Stimulated activated CD4-positive, alpha-beta T cell treated with anti-CD3 and anti-CD28 coated beads, Interleukin-4, amount 100 ng/mL, for 24 hours (primary cell): ENCODE measurements at places on chromosomes 4 and X.

GRCh38 chr4:1784395-1784788 lies 8.7 kb upstream of the FGFR3 start:
- DNase-seq, result no peak

DNA sequence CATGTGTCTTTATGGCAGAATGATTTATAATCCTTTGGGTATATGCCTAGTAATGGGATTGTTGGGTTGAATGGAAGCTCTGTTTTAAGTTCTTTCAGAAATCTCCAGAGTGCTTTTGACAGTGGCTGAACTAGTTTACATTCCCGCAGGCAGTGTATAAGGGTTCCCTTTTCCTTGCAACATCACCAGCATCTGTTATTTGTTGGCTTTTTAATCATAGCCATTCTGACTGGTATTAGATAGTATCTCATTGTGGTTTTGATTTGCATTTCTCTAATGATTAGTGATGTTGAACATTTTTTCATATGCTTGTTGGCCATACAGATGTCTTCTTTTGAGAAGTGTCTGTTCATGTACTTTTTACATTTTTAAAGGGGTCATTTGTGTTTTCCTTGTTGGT lies 129.8 kb downstream of the TBCK start:
- no peak for DNase-seq

GRCh38 chr4:79609817-79610216 lies 201.8 kb upstream of the GK2 start:
- DNase-seq, result no peak

- DNase-seq, result no peak
Measured at GRCh38 chr4:6682862-6683590, 10.7 kb upstream of the S100P start.

DNA sequence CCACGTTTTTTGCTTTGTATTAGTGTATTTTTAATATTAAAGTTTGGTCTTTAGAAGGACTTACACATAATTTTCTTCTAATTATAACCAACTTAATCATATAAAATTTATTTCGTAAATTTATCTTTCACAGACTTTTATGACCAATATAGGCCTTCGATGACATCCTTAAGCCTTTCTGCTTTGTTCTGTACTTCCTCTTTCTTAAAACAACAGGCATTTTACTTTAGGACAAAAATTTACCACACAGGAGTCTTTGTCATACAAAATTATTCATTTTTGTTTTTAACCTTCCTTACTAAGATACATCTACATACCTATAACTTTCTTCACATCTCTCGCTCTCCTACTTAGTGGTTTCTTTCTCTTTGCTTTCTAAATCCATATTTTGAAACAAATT lies 56.3 kb downstream of the RGS12 start:
- DNase-seq, result no peak

DNA sequence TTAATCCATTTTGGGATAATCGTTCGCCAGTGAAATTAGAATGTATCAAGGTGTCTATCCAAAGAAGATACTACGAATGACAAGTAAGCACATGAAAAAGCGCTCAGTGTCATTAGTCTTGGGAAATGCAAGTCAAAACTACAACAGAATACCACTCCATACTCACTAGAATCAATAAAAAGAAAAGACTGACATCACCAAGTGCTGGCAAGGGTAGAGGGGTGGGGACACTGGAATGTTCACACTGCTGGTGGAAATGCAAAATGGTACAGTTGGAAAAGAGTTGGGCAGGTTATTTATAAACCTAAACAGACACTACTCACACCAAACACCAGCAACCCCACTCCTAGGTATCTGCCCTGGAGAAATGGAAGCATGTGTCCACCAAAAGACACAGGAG lies 11.2 kb downstream of the WDR1 start:
- no peak for DNase-seq

GRCh38 chr4:179584101-179584500 lies 2141.9 kb upstream of the AGA start:
- DNase-seq, result no peak

DNA sequence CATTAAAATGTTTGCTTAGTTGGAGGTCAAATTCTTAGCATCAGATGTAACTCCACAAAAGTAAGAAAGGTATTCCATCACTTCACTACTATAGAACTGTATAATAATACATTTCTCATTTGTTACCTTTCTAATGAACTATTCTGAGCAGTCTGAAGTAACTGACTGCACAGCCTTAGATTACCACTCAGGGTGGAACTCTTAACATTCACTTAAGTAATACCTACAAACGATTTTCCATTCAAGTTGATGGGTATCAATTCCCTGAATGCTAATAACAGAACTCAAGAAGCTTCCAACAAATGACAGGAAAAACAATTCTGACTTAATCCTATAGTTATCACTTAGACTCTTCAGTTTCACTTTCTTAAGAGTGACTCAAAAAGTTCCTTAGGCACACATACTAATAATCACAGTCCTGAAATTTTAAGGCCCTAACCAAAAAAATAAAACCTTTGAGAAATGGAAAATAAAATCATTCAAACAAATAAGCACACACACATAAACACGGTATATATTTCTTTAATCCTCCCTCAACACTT lies 20.9 kb downstream of the HNRNPD start:
- no peak for DNase-seq

DNA sequence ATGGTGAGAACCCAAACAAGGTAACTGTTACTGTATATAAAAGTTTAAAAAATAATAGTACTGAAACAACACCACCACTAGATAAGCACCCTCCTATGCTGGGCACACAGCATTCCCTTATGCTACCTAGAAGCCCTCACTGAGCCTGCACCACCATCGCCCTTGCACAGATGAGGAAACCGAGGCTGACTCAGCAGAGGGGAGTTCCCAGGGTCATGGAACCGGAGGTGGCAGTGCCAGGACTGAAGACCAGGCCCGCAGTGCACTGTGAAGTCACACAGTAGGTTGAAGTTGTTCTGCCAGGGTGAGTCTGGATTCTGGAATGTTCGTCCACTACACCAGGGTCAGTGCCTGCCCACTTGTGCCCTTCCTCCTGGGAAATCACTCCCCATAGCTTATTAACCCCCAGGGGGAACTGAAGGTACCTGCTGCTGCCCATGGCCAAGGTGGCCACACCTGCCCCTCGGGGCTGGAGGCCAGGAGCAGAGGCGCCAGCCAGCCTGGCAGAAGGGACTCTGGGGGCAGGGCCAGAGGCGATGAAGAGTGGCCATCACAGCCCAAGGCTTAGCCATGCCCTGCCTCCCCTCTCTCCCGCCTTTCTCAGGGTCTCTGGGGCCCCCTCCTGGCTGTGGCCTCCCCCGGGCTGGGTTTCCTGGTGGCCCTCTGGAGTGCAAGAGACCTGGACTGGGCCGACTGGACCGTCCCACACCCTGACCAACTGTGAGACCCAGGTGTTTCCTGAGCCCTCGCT lies 15.1 kb upstream of the ABLIM2 start:
- no peak for DNase-seq

DNA sequence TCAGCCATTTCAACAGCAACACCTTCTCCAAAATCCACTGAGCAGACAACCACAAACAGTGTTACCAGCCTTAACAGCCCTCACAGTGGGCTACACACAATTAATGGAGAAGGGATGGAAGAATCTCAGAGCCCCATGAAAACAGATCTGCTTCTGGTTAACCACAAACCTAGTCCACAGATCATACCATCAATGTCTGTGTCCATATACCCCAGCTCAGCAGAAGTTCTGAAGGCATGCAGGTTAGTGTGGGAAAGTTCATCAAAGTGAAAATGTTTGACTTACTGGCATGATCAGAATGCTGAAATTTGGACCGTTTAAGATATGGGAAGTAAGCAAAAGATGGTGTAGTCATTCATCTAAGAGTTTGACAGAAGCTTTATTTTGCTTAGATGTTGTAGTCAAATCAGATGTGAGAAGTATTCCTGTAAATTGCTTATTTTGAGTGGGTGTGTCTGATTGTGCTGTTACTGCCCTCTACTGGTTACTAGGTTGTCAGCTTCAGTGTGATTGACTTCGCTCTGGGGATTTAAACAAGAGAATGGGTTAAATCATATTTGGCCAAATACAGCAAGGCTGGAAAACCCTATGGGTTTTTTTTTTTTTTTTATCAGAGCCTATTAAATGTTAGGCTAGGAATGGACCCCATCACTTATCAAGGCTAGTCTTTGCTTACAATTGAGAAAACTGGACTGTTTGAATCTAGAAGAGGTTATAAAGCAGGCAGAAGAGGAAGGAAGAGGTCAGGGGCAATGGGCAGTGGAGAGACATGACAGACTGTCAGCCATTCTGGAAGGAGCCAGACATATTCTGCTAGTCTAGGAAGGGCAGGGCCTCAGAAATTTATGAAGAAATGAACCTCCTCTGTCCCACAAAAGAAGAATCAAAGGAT lies 130.3 kb downstream of the DIPK2B start:
- peak; percentile 6 for DNase-seq

DNA sequence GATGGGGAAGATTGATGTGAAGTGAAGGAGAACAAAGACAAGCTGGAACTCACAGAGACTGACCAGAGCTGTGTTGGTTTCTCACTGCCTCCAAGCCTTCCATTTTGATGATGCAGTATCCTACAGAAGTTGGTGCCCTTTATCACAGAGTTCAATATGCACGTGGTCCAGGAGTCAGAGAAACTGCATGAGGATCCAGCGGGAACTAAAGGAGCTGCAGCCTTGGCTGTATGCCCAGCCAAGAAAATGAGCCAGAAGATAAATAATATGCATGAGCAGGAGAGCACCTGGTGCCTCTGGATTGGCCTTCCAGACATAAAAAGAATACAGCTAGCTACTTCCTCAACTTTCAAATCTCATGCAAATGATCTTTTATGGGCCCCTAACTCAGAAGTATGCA lies 44.3 kb upstream of the DCLK2 start:
- no peak for DNase-seq

DNA sequence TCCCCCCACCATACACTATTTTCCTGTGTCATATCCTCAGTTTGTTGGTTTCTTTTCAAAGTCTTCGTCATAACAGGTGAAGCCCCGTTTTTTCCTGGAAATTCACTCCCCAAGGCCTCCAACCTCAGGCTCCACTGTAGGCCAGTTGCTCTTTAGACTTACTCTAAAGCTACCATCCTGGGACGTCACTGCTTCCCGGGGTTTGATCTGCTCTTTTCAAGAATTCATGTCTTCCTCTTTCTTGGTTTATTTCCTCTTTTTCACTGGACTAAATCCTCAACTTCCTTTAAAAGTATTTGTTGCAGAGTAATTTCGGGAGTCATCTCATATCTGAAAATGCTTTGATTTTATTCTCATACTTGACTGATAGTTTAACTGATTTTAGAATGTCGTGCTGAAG lies 6.5 kb upstream of the SERTM2 start:
- no peak for DNase-seq

GRCh38 chrX:110511238-110511637 lies 152.6 kb downstream of the RTL9 start:
- no peak for DNase-seq

- DNase-seq, result no peak
Measured at GRCh38 chrX:96438803-96439202, 245.8 kb upstream of the DIAPH2 start.

DNA sequence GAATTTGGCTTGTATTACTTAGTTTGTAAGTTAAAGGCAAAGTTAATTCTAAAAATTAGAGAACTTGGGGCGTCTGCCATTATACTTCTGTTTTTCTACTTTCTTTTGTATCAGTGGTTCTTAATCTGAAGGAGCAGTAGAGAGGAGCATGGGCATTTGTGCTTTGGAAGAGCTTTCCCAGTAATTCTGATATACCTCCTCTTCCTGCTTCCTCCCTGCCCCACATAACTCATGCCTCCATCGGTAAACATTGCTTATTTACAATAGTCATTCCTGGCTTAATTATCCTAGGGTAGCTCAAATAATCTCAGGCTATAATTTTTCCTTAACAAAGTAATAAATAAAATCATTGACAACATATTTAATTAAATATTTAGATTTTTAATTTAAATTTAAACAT lies 37.1 kb upstream of the SPARCL1 start:
- DNase-seq, result no peak

DNA sequence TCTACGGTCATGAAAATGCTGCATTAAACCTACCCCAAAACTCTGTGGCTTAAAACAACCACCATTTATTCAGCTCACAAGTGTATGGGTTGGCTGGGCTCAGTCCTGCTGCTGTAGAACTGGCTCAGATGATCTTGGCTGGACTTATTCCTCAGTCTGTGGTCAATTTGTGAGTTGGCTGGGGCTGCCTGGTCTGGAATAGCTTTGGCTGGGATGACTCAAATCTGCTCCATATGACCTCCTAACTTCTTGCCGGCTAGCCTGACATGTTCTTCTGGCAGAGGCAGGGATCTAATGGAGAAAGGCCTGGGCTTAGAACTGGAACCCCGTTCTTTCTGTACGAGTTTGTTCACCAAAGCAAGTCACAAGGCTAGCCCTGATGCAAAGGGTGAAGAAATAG lies 71.7 kb downstream of the CFAP299 start:
- DNase-seq, result no peak

DNA sequence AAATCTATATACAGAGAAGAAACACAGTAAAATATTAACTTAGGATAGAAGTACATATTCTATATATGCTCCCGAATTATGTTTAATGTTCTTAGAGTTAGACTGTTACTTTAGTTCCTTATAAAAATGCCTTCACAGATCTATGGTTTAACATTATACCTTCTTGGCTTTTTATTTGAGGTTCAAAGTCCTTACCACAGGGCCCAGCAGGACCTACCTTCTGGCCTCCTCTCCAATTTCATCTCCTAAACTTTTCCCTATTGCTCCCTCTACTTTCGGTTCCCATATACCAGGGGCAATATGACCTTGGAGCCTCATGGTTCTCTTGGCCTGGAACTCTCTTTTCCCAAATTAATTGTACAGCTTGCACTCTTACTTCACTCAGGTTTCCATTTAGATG lies 11.8 kb downstream of the ANKRD37 start:
- DNase-seq, result no peak

DNA sequence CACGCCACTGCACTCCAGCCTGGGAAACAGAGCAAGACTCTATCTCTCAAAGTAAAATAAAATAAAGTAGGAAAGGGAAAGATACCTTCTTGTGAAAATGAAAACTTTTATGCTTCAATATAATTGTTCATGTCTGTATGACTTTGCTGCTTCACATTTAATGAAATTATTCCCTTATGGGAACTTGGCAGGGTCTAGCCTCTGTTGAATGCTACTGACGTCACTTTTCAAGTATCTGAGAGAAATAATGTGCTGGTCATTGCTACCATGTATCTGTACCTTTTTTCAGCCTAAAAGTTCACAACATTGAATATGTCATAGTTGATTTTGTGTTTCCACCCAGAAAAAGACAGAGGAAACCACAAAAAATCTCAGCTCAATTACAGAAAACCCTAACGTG lies 65.2 kb downstream of the PRDM5 start:
- DNase-seq, result no peak

DNA sequence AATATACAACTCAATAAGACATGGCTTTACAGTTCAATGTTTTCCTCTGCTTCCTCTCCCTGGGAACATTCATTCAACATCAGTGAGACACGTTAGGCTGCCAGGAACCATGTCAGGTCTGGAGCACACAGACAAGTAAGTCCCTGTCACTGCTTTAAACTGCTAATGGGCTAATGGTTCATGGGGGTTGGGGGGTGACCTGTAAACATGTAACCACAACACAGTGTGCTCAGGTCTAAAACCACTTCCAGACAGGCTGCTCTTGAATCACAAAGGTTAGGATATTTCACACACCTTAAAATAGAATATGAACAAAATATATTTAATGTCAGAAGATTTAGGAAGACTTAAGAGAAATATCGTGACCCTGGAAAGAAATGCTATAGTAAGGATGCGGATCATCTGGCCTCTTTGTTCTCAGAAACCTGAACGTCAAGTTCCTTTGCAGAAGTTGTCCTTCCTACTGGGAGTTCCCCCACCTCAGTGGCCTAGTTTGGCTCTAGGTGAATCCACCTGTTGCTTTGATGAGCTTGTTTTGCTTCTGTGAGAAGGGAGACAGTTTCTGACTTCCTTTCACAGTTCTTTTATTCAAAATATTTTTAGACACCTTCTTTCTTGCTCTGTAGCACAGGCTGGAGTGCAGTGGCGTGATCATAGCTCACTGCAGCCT lies 359.9 kb downstream of the UNC5C start:
- no peak for DNase-seq
